ENCODE measurements at places on chromosomes 1 and 21. TPM values are rescaled to one million over a fixed set of nuclear protein-coding genes. Genes with fewer than 3 reads are reported as not detected.

- H3K27me3 ChIP-seq, result no peaks in the 10 kb centered on the region
- no peaks in the 10 kb centered on the region for H3K36me3 ChIP-seq
- H3K4me1 ChIP-seq, result no peaks in the 10 kb centered on the region
- no peak for DNase-seq
- no peak overlapping the region for H3K27ac ChIP-seq
Measured at GRCh38 chr1:218362418-218363076, 17.4 kb downstream of the TGFB2 start.

GRCh38 chr1:9835404-9835757 lies 11.6 kb upstream of the CLSTN1 start:
- H3K4me3 ChIP-seq, result no peak overlapping the region
- no peaks in the 10 kb centered on the region for H3K27me3 ChIP-seq
- no peak for DNase-seq
- peaks cover 26% of the 10 kb centered on the region for H3K4me1 ChIP-seq
- no peak overlapping the region for H3K27ac ChIP-seq
- no peaks in the 10 kb centered on the region for H3K36me3 ChIP-seq

GRCh38 chr1:68230901-68231626 lies 1.3 kb downstream of the WLS start:
- peak overlapping the region; percentile 71 for H3K4me3 ChIP-seq
- no peaks in the 10 kb centered on the region for H3K27me3 ChIP-seq
- no peaks in the 10 kb centered on the region for H3K36me3 ChIP-seq
- peak overlapping the region; percentile 90 for H3K27ac ChIP-seq

- H3K4me1 ChIP-seq, result no peaks in the 10 kb centered on the region
- H3K36me3 ChIP-seq, result no peaks in the 10 kb centered on the region
- H3K4me3 ChIP-seq, result peak overlapping the region; percentile 91
- peaks cover 8% of the 10 kb centered on the region for H3K27me3 ChIP-seq
Measured at GRCh38 chr1:247210062-247210375, 38.2 kb upstream of the ZNF124 start.

DNA sequence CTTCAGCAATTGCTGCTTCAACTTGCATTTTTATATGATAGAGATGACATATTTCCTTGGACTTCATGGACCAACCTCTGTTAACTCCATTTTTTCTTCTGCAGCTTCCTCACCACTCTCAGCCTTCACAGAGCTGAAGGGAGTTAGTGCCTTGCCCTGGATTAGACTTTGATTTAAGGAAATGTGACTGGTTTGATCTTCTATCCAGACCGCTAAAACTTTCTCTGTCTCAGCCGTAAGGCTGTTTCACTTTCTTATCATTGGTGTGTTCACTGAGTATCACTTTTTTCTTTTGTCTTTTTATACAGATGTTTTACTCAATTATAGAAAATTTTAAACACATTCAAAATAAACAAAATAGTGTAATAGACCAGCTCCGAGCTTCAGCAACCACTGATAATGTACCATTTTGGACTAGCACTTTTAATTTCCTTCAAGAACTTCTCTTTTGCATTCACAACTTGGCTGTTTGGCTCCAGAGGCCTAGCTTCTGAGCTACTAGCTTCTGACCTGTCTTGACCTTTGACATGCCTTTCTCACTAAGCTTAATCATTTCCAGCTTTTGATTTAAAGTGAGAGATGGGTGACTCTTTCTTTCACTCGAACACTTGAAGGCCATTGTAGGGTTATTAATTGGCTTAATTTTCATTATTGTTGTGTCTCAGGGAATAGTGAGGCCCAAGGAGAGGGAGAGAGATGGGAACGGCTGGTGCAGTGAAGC lies 9.3 kb downstream of the NEK7 start:
- no peak for DNase-seq
- H3K27ac ChIP-seq, result no peak overlapping the region
- no peak overlapping the region for H3K4me3 ChIP-seq
- H3K27me3 ChIP-seq, result no peaks in the 10 kb centered on the region
- no peaks in the 10 kb centered on the region for H3K36me3 ChIP-seq

DNA sequence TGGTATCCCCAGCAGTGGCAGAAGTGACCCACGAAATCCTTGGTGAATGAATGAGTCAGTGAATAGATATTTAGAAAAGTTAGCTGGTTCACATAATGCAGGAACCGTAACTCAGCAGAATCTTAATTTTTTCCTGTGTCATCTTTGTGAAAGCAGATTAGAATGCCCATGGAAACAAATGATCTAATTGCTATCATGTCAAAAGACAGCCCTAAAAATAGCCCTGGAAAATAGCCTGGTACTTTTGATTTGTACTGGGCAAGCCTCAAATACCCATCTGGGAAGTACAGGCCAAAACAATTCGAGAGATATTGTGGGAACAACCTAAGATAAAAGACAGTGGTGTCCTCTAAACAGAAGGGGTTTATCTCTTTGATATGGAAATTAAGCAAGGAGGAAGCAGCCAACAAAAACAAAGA lies 21.1 kb downstream of the FYB2 start:
- no peak for DNase-seq
- H3K36me3 ChIP-seq, result no peaks in the 10 kb centered on the region
- no peak overlapping the region for H3K4me3 ChIP-seq
- H3K27me3 ChIP-seq, result peaks cover 4% of the 10 kb centered on the region

DNA sequence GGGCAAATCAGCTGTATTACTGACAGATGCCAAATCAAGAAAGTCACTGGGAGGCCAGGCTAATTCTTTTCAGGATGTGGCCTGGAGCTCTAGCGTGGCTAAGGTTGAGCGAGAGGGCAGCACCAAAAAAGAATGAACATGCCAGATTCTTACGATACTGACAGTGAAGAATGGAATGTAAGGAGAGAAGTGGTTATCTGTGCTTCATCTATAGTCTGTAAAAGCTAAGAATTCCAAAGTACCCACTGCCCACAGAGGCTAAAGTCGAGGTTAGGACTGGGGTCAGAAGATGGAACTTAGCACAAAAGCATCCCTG lies 32.7 kb downstream of the TFAP2E start:
- peaks cover 85% of the 10 kb centered on the region for H3K36me3 ChIP-seq
- H3K27ac ChIP-seq, result no peak overlapping the region
- no peaks in the 10 kb centered on the region for H3K27me3 ChIP-seq
- H3K4me1 ChIP-seq, result no peaks in the 10 kb centered on the region
- DNase-seq, result no peak

DNA sequence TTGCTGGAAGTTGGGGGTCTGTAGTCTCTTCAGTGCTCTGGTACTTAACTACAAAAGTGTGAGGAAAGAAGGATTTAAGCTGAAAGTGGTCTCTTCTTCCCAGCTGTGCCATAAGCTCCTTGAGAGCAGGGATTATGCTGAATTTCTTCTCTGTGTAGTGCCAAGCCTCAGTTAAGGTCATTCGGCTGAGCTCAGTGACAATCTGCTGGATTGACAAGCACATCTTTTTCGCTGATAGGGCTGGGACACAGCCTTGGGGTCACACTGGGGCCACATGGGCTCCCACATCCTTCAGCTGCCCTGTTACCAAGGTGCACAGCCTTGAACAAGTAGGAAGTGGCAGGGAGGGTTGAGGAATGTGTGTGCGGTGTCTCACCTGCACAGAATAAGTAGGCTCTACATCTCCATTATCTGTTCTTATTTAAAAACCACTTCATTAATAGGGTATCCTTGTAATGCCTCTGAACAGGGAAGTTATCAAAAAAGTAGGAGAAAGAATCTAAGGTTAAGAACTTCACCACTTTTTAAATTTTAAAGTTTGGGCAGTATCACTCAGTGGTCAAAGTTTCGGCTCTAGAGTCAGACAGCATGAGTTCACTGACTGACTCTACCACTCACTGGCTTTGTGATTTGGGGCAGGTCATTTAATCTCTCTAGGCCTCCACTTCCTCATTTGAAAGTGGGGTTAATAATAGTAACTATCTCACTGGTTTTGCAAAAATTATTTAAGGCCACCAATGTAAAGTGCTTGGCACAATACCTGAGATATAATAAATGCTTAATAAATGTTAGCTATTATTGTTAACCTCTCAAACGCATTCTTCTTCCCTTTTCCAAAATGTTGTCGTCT lies 10.3 kb downstream of the ZBTB40 start:
- H3K4me1 ChIP-seq, result no peaks in the 10 kb centered on the region
- no peak overlapping the region for H3K27ac ChIP-seq
- H3K4me3 ChIP-seq, result no peak overlapping the region
- H3K36me3 ChIP-seq, result no peaks in the 10 kb centered on the region

GRCh38 chr1:225772323-225772768 lies 5.3 kb upstream of the SRP9 start:
- no peaks in the 10 kb centered on the region for H3K36me3 ChIP-seq
- no peak overlapping the region for H3K4me3 ChIP-seq
- peaks cover 28% of the 10 kb centered on the region for H3K4me1 ChIP-seq

DNA sequence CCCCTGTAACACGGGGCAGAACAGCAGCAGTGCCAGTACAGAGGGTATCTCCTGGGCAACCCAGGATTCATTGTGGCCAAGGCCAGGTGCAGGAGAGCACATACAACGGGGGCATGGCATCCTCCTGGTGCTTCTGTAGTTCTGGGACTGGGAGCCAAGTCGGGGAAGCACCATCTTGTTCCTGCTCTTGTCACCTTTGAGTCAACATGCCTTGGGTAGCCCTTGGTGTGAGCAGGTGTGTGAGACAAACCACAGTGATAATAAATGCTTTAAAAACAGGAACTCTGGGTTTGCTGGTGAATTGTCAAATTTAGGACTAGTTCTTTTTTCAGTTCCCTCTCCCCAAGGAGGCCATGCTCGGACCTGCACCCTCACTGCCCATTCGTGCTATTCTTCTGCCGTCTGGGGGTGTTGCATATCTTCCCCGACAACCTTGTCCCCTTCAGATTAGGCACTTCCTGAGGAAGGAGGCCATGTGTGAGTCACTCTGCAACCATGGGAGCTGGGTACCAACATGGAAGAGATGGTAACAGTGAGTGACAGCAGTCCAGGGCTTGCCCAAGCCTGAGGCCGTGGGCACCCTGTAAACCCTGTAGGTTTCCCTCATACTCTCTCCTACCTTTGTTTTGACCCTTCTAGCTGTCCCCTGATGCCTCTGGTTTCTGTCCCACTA lies 150.2 kb downstream of the GRIK3 start:
- H3K4me1 ChIP-seq, result no peaks in the 10 kb centered on the region
- DNase-seq, result no peak
- no peaks in the 10 kb centered on the region for H3K36me3 ChIP-seq
- peaks cover 4% of the 10 kb centered on the region for H3K27me3 ChIP-seq

GRCh38 chr1:74811436-74812179 lies 78.7 kb downstream of the TYW3 start:
- no peak overlapping the region for H3K4me3 ChIP-seq
- no peak overlapping the region for H3K27ac ChIP-seq
- no peak for DNase-seq
- H3K36me3 ChIP-seq, result no peaks in the 10 kb centered on the region
- H3K4me1 ChIP-seq, result no peaks in the 10 kb centered on the region

DNA sequence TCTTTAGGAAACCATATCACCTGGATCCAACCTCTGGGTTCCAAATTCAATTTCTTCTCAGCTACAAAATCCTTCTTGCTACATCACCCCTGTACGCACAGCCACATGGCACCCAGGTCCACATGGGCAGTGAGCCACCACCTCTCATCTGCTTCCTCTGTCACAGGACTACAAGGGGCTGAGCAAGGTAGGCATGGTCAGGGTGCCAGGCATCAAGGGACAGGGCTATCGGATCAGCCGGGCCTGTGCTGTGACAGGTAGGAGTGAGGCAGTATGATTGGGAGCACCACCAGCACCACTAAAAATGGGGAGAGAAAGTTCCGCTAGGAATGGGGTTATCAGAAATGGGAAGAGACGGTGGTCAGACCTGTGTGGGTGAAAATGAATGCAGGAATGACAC lies 29.4 kb downstream of the S100A6 start:
- H3K27ac ChIP-seq, result no peak overlapping the region
- no peaks in the 10 kb centered on the region for H3K4me1 ChIP-seq
- H3K36me3 ChIP-seq, result no peaks in the 10 kb centered on the region
- DNase-seq, result no peak
- no peak overlapping the region for H3K4me3 ChIP-seq

DNA sequence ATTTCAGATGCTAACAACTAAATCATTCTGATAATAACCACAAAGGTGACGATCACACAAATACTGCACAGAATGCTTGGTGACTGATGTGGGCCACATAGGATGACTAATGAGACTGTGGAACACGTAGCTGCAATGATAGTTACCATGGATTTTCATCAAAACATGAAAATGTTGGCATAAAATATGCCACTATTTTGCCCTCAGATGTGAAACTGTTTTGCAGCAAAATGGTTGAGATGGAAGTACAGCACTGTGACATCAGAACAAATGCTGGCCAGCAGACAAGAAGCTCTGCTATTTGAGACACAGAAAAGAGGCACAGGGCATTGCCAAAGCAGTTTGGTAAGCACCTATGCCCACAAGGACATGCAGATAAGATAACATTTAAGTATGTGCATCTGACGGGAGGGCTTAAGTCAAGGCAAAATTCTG lies 83.8 kb downstream of the NIBAN1 start:
- peaks cover 23% of the 10 kb centered on the region for H3K4me1 ChIP-seq
- H3K36me3 ChIP-seq, result peaks cover 4% of the 10 kb centered on the region
- H3K27ac ChIP-seq, result no peak overlapping the region
- no peak overlapping the region for H3K4me3 ChIP-seq
- DNase-seq, result no peak

DNA sequence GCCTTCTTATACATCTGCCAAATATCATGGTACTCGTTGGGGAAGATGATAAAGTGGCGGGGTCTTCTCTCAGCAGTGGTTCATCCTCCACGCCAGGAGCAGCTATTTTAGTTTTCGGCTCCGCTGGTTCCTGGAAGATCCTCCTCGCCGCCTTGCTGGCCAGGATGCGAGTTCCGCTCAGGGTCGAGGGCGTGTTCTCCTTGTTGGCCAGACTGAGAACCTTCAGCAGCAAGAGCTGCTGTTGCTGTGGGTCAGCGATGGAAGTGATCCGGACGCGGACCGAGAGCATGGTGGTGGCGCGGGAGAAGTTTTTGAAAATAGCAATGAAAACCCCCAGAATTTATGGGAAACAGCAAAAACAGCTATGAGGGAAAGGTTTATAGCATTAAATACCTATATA lies 11.4 kb upstream of the CFAP126 start:
- H3K4me1 ChIP-seq, result peaks cover 6% of the 10 kb centered on the region
- H3K27ac ChIP-seq, result no peak overlapping the region
- DNase-seq, result no peak

DNA sequence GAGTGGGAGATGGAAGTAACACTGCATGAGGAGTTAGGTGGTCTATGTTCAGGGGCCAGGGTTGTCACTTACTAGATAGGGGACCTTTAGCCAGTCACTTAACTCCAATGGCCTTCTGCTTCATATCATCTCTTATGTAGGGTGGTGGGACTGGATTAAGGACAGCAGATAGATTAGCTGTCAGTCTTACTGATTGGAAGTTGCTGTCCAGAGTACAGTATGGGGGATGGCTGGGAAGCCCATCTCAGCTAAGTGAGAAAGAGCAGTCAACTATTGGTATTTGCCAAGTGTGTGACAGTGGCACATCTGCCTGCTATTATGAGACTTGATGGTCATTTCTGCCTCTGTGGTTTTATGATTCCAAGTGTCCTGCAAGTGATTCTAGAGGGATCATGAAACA lies 130.9 kb downstream of the FGGY start:
- H3K4me3 ChIP-seq, result no peak overlapping the region
- no peak overlapping the region for H3K27ac ChIP-seq
- no peaks in the 10 kb centered on the region for H3K4me1 ChIP-seq
- no peak for DNase-seq
- no peaks in the 10 kb centered on the region for H3K27me3 ChIP-seq
- no peaks in the 10 kb centered on the region for H3K36me3 ChIP-seq

Gene RAB42
- total RNA-seq, result 3.5 TPM

Gene FGR
- total RNA-seq, result not detected

Gene LMX1A
- not detected for total RNA-seq

Gene HTR1D
- total RNA-seq, result 0.20 TPM
